ENCODE measurements at places on chromosomes 7 and 10. TPM values are rescaled to one million over a fixed set of nuclear protein-coding genes. Genes with fewer than 3 reads are reported as not detected.

- DNase-seq = no peak
These were observed 422.8 kb downstream of the GLRX3 start for GRCh38 chr10:130558746-130559546.

Gene KCNIP2
- 12.6 TPM for total RNA-seq

GRCh38 chr10:31822150-31822549, 106.5 kb downstream of the ARHGAP12 start:
- no peak for DNase-seq

Gene COL1A2
- 84.4 TPM for total RNA-seq

GRCh38 chr10:62082729-62083411, 181.4 kb downstream of the ARID5B start:
- no peak for DNase-seq

DNA sequence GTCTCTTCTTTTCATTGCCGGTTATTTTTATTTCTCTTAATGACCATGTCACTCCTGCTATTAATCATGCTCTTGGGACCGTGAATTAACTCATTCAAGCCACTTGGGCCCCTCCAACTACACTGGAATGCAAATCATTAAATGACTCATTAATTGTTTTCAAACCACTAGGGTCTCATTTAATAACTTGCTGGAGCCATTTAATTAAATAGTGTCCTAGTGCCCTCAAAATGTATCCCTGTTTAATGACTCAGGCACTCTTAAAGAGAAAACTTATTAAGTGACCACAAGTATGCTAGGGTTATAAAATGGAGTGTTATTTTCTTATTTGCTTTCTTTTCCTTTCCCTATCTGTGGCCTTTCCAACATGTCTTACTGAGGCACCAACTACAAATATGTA, 73.0 kb downstream of the PLXDC2 start:
- no peak for DNase-seq

DNA sequence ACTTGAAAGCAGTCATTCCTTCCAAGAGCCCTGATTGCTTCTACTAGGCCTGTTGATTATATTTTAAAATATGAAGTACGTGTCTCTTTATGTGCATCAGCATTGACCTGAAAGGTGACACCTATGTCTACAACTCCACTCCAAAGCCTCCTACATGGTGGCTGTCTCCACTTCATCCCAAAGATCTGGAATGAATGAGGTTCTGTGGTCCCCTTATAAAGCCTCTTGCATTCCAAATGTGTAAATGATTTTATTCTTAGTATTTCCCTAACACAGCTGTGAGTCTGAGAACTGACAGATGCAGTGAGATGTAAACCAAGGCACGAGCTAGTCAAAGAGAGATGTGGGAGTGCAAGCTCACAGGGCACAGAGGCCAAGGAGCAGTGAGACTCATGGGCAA, 176.0 kb upstream of the SVIL start:
- DNase-seq = no peak

- DNase-seq = no peak
These were observed 3.5 kb downstream of the POLR3A start for GRCh38 chr10:78025685-78026364.

DNA sequence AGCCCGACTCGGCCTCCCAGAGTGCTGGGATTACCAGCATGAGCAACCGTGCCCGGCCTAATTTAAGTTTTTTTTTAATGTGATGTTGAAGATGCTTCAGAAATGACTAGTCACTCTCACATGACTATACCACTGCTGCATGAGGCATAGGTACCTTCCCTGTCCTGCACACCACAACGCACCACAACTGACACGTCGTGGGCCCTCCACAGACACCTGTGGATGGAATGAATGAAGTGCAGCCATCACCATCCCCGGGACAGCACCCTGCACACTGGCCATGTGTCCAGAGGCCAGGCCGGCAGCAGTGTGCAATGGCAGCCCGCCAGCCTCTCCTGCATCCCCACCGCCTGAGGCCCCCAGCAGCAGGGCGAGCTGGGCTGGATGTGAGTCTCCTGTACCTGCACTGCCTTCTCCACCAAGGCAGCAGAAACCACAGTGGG, 55.1 kb downstream of the VOPP1 start:
- no peak for DNase-seq

Gene ICA1
- total RNA-seq = 42.4 TPM

DNA sequence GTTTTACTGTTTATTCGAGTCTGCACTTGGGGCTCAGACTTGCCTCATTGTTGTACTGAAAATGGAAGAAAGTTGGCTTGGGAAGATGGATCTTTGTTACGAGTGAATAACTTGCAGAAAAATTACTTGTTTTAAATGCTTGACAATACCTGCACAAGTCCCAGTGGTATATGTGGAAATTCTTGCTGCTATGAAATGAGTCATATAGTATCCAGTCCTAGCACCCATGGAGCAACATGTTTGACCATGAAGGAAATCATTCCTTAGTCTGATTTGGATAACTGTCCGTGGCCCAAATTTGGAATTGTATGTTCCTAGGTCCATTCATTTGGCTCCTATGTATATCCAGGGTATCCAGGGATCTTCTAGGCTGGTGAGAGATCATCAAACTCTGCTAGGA, 1096.8 kb downstream of the KCNMA1 start:
- no peak for DNase-seq

Gene FFAR4
- not detected for total RNA-seq

DNA sequence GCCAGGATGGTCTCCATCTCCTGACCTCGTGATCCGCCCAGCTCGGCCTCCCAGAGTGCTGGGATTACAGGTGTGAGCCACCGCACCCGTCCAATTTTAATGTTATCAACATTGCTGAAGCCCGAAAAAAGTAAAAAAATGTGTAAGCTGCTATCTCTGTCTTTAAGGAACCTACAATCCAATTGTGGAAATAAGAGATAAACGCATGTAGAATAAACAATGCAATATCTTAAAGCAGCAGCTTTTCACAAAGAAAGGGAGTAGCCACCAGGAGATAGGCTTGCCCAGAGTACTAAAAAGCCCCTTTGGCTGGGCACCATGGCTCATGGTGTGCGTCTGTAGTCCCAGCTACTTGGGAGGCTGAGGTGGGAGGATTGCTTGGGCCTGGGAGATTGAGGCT, 282.9 kb upstream of the LYZL1 start:
- no peak for DNase-seq

DNA sequence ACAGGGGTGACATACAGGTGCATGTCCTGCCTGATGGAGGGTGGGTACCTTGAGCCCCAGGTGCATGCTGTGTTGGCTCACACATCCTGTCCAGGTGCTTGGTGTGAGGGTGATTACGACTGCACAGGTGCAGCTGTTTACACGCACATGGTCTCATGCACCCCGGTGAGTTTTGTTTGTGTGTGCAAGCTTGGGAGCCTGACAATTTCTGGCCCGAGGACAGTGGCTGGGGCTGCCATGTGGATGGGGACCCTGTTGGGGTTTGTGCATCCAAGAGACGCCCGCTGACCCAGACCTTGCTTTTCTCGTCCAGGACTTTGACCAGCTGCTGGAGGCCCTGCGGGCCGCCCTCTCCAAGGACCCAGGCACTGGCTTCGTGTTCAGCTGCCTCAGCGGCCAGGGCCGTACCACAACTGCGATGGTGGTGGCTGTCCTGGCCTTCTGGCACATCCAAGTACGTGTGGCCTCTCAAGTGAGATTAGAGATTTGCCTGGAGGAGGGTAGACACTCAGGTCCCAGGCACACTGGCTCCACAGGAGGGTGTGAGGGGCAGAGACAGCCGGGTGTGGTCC, 61.7 kb downstream of the PRF1 start:
- no peak for DNase-seq

Gene BEND7
- total RNA-seq = 9.8 TPM

Gene SPDYE11
- total RNA-seq = under 0.01 TPM

DNA sequence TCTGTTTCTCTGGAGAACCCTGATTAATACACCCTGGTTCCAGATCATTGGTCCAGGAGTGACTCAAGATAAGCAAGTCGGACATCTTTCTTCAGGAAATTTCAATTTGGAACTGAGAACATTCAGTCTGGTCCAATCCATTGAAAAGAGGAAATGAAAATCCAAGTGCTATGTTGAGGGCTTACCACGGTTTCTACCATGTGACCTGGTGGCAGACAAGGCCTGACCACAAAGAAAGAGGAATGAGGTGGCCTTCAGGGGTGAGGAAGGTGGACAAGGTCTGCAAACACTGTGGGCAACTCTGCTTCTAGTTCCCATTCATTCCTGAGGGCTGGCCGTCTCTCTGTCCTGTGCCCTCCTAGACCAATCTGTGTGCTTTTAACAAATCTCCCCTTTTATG, 149.2 kb upstream of the GHITM start:
- no peak for DNase-seq

DNA sequence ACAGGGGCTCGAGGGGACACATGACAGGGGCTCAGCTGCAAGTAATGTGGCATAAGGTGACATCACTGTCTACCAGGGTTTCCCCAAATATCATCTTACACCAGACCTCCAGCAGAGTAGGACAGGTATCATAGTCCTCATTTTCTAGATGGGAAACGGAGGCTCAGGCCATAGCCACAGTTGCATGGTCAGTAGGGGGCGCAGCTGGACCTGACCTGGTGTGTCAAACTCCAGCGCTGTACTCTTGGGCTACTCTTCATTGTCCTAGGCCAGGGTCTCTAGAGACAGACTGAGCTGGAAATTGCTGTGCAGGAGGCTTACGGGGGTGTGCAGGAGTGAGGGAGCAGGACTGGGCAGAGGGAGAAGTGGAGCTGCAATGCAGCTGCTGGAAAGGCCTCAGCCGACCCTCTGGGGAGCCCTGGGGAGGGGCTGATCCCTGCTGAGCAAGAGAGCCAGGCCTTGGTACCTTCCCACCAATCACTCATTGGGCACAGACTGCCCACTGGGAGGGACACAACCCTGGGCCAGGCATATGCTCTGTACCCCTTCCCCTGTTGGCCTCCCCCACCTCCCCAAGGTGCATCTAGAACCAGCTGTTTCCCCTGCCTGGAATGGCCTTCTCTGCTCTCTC, 89.9 kb downstream of the CDH23 start:
- no peak for DNase-seq
